Glutamatergic neuron (in vitro differentiated cells): ENCODE measurements at places on chromosomes 4 and X. TPM values are rescaled to one million over a fixed set of nuclear protein-coding genes. Genes with fewer than 3 reads are reported as not detected.

The PRRG1 gene
- total RNA-seq: 4.4 TPM

The POU4F2 gene
- total RNA-seq: 1.8 TPM

The TCEAL4 gene
- total RNA-seq: 56.5 TPM

The GLRB gene
- 2.0 TPM for total RNA-seq

The SSX4 gene
- total RNA-seq: 0.71 TPM
